ENCODE measurements at places on chromosomes 3 and 15.

DNA sequence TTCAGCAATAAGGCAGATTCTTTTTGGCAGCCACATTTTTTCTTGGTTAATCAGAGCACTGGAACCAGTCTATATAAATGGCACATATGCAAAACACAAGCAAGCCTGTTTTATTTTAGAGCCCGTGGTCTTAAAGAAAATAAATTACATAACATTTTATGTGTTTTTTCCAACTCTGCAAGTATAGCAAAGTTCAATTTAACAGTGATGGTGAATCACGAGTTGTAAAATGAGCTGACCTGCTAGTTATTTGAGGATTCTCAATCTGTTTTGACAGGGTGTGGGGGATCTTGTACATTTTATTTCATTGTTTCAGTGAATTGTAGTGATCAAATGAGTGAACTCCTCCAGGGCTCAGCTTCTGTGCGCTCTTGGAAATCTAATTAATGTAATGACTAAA, 2.7 kb downstream of the ARHGEF26 start:
- DNase-seq: no peak

- no peak for DNase-seq
Observed at GRCh38 chr15:83372434-83372891, 74.7 kb upstream of the SH3GL3 start.

GRCh38 chr3:156635034-156635433, 39.4 kb upstream of the TIPARP start:
- no peak for DNase-seq

GRCh38 chr3:192835818-192836815, 81.5 kb downstream of the MB21D2 start:
- no peak for DNase-seq

DNA sequence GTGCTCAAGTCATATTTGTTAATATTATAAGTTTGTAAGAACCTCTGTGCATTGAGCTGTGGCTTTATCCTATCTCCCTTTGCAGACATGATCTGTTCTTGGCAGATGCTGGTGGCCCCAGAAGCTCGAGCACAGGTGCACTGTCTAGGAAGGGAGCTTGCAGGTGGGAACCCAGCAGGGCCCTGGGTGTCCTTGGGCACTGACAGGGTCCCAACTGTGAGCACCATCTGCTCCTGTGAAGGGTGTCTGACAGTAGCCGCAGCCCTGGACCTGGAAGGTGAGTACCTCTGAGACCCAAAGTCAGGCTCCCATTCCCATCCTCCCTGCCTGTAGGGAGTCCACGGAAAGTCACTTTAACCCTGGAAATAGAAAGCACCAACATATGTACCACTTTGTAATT, 2.4 kb upstream of the REC114 start:
- no peak for DNase-seq

DNA sequence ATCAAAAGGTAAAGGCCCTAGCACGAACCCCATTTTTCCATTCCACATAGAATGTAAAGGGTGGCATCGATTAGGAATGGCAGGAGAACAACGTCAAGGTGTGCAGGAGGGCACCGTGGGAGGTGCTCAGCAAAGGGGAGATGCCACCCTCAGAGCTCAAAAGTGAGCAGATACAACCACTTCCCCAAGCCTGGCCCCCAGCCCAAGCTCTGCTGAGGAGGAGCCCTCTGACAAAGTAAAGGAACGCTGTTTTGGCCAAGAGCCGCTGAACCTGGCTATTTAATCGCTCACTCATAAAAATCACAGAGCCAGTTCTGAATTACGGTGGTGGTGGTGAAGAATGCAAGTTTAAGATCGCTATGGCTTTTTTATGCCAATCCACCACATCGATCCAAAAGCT, 12.4 kb downstream of the GNB5 start:
- DNase-seq: no peak

DNA sequence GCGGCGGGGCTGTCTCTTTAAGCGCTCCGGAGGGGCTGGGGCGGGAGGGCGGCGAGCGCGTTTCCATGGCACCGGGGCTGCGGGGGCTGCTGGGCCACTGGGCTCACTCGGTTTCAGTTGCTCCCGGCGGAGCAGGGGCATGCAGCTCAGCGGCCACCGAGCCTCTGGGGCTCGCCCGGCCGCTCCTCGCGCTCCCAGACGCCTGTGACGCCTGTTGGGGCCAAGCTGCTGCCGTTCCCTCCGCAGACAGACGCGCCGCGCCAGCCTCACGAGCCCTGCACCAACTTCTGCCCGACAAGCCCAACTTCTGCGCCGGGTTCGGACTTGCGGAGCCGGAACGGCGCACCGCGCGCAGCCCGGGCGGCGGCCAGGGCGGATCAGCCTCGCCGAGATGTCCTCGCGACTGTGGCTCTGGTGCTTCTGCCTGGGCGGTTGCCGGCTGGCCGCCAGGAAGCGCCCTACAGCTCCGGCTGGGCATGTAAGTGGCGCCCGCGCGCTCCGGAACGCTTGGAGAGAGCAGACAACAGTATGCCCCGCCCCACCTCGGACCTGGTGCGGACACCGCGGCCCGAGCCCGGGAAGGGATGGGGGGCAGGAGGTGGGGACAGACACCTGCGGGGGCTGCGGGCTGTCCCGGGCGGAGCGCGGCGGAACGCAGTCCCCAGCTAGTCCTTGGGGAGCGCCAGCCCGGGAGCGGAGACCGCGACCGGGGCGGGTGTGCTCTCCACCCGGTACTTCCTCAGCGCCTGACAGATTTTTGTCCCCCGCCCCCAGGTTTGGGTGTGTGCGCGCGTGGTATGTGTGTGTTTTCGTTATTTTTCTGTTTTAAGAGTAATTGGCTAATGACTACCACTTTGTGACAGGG, 154.1 kb upstream of the GOLIM4 start:
- no peak for DNase-seq

GRCh38 chr3:145953316-145953715, 207.7 kb downstream of the PLOD2 start:
- DNase-seq: no peak

GRCh38 chr15:36108541-36108940, 470.9 kb upstream of the CDIN1 start:
- DNase-seq: no peak

DNA sequence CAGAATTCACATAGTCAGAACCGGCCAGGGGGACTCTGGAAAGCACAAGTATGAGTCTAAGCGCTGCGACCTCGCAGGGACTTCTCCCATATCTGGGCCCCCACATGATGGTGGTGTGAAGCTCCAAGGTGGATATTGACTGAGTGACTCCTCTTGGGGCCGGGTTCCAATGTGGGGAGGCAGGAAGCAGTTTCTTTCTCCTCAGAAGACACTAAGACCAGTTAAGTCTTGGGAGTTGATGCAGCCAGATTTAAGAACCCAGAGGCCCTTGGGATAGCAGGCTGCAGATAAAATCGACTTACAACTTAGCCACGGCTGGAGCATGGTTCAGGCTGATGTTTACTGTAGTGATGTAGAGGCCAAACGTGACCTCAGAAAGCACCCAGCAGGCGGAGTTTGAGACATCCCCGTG, 55.4 kb upstream of the KLF13 start:
- no peak for DNase-seq

DNA sequence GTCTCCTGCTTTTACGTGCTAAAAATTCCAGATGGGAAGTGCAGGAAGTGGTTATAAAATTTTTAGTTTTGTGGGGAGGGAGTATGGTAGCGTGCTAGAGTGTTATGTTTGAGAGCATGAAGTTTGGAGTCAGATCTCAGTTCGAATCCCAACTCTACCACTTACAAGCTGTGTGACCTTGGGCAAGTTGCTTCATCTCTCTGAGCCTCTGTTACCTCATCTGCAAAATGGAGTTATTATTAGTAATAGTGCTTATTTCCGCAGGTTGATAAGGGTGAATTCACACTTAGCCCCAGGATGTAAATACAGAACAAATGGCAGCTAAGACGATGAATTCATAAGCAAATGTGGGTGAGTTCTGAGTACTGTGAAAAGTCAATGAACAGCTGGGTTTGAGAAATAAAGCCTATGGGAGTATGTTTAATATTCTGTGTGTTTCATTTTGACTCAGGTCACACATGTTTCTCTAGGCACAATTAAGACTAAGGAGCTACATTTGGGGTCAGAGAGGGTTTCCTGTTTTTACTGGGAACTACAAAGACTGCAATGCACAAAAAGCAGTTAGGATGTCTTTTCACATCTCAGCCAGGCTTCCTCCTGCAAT, 73.1 kb upstream of the FEZF2 start:
- DNase-seq: no peak

DNA sequence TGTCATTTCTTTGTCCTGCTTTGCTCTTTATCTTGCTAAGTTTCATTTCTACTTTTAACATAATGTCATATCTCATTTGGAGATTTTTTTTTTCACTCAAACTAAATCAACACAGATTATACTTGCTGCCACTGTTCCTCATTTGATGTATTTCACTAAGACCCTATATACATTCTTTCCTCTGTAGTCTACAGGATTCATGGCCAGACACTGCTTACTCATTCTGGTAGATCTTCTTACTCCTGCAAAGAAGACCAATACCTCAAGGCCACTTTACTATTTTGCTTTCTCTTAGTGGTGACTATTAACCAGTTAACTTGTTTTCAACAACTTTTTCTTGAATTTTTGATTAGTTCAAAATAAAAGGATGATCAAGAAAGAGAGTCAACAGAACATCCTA, 26.6 kb downstream of the SLC24A5 start:
- DNase-seq: no peak

DNA sequence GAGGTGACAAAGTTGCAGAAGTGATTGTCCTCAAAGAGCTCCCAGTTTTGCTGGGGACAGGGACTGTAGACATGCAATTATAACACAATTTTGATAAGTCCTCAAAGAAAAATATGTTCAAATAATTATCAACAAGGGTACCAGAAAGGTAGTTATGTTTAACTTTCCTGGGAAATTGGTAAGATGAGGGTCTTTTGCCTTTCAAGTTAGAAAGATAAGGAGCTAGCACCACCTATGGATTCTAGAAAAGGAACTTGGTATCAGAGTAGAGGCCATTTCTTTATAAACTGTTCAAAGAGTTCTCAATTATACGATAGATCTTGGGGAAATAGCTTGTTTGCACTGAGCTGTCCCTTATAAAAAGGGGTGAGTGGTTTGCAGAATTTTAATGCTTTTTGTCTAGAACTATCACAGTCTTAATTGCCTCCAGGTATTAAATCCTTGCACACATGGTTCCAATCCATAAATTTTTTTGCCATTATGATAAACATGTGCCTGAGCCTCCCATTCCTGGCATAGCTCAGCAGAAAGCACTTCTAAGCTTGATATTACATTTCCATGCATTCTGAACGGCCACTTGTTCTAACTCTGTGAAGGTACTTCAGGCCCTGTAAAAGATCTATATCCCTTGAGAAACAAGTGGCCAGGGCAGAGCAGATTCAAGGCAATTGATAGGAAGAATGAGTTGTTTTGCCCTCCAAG, 247.5 kb upstream of the LRIG1 start:
- DNase-seq: no peak

- DNase-seq: no peak
Observed at GRCh38 chr3:139630542-139630941, 47.2 kb downstream of the NMNAT3 start.

DNA sequence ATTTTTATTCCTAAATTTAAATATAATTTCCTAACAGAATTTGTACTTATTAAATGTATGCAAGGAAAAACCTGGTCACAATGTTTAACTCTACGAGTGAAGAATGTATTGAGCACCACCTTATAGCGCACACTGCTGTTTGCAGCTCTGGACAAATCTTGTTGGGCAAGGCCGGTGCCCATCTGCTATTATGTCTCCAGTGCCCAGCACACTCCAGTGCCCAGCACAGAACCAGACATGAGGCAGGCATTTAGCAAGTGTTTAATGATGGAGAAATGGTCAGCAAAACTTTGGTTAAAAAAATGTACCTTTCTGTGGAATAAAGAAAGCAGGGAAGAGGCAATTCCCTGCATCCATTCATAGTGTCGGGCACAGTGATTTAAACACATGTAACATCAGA, 254.7 kb upstream of the TRIM42 start:
- DNase-seq: no peak

DNA sequence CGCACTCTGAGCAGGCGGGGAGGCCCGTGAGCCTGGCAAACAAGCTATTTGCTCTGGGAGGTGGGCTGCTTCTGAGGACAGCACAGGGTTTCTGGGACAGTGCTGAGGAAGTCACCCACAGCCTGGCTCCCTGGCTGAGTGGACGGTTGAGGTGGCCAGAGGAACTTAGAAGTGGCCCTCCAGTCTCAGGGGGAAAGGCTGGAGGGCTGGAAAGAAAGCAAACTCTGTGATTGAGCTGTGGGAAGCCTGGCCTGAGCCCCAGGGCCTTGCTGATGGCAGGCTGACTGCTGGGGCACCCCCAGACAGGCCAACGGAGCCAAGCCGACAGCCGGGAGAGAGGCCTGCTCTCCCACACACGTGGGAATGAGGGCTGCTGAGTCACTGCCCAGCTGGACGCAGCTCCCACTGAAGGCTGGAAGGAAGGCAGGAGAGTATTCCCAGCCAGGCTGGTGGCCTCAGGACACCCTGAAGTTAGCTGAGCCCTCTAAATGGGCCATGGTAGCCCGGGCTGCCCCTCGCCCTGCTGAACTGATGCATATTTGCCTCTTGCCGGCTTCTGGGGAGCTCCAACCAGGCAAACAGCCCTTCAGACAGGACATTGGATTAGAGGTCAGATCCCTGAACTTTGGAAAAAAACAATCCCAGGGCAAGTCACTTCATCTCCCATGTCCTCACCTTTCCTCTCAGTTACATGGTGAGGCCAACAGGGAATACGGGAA, 98.0 kb upstream of the TLE3 start:
- DNase-seq: no peak

GRCh38 chr3:170092907-170093306, 55.1 kb downstream of the GPR160 start:
- no peak for DNase-seq

DNA sequence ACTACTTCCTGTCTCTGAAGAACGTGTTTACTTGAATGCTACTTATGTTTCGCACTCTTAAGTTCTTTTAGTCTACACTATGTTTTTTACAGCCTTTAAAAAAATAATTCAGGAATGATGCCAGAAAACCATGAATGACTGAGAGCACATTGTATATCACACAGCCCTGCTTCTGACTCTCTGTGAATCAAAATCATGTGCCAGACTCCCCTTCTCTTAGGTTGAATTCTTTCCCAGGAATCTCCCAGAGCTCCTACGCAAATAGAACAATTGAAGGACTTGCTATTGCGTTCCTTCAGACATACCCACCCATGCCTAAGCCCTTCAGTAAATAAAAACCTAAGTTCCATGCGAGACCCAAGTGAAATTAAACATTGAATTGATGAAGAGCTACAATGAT, 782.0 kb upstream of the ALCAM start:
- no peak for DNase-seq

Data from activated CD4-positive, alpha-beta T cell treated with anti-CD3 and anti-CD28 coated beads, Interleukin-2, amount 50 U/mL, for 24 hours (primary cell).